MG63 (cell line): ENCODE measurements at places on chromosomes 16 and 17.

DNA sequence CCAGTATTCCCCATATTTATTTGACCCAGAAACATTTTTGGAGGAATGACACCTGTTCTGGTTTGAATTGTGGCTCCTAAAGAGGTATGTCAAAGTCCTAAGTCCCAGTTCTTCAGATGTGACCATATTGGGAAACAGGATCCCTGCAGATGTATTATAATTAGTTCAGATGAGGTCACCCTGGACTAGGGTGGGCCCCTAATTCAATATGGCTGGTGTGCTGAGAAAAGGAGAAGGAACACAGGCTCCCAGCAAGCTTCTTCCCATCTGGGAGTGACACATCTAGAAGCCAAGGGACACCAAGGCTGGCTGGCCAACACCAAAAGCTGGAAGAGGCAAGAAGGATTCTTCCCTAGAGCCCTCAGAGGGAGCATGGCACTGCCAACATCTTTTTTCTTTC lies 3.8 kb upstream of the GCSH start:
- DNase-seq = no peak

DNA sequence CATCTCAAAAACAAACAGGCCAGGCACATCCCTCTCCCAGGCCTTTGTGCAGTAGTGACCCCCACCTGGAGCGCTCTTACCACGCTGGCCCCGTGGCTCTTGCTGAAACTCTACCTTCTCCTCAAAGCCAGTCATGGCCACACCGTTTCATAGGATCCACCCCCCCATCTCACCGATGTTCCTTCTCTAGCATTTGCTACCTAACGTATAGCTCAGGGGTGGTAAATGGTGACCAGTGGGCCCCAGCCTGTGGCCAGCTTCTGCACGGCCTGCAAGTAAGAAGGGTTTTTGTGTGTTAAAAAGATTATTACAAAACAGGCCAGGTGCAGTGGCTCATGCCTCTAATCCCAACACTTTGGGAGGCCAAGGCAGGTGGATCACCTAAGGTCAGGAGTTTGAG lies 43.8 kb downstream of the RMI2 start:
- DNase-seq = no peak

DNA sequence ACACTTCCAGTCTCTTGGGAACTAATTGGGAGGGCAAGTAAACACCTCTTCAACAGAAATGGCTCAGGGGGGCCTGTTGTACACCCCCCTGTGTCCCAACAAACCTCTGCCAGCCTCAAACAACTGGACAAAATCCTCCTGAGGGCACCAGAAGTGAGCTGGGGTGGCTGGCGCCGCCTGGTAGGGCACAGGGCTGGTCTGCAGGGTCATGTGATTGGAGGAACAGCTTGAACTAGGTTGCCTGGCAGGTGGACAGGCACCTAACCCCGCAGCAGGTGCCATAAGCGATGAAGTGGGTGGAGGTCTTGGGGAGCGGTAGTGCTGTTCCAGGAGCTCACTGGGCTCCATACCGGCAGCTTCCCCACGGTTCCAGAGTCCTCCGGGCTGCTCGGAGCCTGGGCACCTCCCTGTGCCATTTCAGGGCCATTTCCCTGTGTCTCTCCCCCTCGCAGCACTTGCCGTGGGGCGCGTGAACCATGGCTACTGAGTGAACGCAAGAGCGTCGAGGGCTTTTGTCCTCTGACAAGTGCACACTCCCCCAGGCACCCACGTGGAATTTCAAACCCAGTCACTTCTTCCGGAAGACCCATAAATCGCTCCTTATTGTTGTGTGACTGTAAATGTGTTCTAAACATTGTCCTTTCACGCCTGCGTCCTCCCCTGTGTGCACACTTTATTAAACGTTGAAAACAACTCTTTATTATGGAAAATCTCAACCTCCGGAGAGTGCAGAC lies 101.5 kb downstream of the SEC14L1 start:
- DNase-seq = no peak

DNA sequence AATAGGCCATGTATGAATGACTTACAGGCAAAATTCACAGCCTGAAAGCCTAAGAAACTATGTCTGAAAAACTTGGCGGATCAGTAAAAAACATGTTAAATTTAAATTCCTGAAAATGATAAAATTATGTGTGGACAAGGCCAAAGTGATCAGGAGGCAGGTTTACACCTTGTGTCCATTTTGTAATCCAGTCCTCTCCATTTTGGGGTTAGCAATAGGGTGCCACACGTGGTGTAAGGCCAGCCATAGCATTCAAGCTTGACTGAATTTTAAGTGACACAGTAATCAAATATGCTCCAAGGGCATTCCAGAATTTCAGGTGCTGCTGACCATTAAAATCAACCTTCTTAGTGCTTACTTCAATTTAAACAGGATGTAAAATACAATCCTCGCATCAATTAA lies 2.7 kb downstream of the RNF43 start:
- no peak for DNase-seq

DNA sequence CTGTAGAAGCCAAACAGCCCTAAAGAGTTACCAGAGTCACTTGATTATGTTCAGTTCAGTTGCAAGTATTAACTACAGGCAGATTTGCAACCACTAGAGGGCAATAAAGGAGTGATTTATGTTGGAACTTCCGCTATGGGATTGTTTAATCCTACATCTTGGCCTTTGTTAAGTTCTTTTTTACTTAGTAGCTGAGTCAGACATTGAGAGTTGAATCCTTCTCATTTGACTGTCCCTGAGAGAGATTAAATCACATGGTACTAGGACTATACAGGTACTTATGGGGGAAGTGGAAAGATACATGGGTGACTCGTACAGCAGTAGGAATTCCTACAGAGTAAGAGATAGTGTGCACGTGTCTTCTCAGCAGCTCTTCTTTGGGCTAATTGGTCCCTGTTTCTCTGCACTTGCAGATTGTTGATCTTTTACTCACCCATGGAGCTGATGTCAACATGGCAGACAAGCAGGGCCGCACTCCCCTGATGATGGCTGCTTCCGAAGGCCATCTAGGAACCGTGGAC lies 40.3 kb downstream of the CYB561 start:
- DNase-seq = no peak

- DNase-seq = no peak
Observed at GRCh38 chr16:25855818-25856217, 164.1 kb downstream of the HS3ST4 start.

DNA sequence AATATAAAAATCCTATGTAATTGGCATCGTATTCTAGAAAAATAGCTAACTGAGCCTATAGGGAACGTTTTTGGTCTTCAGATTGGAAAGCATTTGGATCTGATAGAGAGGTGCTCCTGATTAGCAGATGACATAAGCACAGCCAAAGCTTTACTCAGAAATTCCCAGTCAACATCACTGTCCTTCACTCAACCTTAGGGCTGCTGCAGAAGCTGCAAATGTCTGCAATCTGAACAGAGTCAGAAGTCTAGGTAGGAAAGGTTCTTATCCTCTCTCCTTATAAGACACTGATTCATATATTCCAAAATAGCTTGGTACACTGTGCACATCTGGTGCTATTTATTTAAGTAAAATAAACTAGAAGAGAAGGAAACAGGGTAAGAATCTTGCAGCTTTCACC lies 19.2 kb downstream of the STRADA start:
- DNase-seq = no peak

- DNase-seq = no peak
Observed at GRCh38 chr16:88643644-88643932, 5.2 kb downstream of the IL17C start.

DNA sequence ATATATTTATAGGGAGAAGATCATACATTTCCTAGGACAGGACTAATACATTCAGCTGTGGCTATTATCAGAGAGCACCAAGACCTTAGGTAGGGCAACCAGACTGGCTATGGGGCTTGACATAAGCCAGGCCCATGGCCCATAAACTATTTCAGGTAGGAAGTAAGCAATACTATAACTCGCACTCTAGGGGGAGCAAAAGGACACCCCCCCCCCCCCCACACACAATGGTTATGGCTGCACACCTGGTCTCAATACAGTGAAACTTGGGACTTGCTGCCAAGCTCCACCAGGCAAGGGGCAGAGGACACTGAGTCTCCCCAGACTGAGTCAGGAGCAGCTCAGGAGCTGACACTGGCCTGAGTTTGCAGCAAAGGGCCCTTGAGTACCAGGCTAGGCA lies 348.9 kb upstream of the ASIC2 start:
- DNase-seq = no peak

- no peak for DNase-seq
Observed at GRCh38 chr17:3927628-3928340, 11.5 kb upstream of the P2RX1 start.

GRCh38 chr17:27868565-27868964 lies 24.6 kb downstream of the LYRM9 start:
- no peak for DNase-seq

GRCh38 chr17:64103391-64104364 lies 26.3 kb downstream of the ERN1 start:
- peak; percentile 56 for DNase-seq

GRCh38 chr17:40873801-40874200 lies 6.8 kb upstream of the KRT12 start:
- DNase-seq = no peak

DNA sequence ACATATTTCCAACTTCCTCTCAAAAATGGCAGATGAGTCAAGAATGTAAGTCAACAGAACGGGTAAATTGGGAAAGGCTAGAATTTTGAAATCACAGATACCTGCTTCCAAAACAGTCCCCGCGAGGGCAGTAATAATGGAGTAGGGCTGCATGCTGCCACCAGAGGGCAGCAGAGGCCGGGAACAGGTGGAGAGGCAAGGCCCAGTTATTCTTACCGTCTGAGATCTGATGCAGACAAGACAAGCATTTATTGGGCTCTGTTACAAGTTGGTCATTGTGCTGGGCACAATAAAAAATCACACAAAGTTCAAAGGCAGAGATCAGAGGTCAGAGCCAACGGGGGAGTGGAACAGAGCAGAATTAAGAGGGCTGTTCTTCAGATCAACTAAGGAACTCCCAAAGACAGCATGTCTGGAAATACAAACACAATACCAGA lies 8.8 kb upstream of the MLKL start:
- peak; percentile 44 for DNase-seq

GRCh38 chr17:62678214-62678919 lies 50.9 kb downstream of the MRC2 start:
- no peak for DNase-seq

DNA sequence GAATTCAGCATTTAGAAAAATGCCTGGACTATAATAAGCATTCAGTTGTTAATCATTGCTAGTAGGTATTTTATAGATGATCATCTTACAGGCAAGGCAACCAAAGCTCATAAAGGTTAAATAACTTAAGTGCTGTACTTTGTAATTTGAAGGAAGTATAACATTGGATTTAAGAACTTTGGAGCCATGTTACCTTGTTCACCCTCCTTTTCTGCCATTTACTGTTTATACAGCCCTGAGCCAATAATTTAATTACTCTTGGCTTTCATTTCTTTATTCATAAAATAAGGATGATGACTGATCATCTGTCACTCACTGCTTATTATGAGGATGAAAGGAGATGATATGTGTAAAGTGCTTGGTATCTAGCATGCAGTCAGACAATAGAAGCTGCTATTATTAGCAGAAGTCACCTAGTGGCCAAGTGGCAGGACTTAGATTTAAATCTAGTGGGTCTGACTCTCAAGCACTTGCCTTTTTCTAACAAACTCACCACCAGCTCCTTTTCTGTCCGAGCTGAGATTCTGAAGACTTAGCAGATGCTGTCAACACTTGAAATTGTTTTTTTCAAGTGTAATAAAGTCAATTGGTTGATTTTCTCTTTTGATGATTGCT lies 18.3 kb upstream of the DDX52 start:
- DNase-seq = no peak

DNA sequence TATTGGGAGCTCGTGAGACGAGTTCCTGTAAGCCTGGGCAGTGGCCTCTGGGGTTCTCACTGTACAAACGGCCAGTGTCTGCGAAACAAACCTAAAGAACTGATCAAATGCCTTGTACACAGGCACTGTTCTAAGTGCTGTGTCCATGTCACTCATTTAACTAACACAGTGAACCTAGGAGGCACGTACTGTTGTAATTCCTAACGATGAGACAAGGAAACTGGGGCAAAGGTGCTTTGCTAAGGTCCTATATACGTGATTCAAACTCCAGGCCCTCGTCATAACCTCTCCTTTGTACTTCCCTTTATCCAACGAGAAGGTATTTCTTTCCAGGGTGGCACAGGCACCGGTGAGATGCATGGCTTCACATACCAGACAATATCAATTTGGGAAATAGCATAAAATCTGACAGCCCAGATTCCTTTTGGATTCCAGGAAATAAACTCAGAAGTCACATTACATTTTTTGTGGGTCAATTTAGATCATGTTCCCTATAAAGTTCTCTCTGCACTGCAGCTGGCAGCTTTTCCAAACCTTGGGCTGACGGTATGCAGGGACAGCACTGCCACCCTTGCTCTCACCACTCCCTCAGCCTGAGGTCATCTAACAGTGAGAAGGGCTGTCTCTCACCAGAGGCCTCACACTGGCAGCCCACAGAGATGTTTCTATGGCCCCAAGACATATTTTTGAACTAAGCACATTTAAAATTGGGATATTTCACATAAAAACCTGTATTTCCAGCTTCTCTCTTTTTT lies 18.3 kb downstream of the GLYR1 start:
- DNase-seq = no peak

GRCh38 chr16:10620120-10620519 lies 39.7 kb upstream of the EMP2 start:
- DNase-seq = no peak

DNA sequence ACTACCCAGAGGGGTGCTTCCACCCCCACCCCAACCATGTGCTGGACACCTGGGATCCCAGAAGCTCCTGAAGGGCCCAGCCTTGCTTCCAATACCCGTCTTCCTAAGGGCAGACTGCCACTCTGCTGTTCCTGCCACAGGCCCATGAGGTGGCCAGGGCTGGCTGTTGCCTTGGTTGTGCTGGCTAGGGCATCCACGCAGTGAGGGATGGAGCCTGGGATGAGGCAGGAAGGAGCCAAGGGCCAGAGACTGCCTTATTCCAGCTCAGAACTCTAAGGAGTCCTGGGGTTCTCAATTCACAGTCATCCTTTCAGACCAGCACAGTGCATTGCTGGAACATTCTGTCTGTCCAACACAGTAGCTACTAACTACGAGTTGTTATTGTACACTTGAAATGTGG lies 37.8 kb downstream of the BCO1 start:
- no peak for DNase-seq

GRCh38 chr17:60164164-60164563 lies 14.4 kb downstream of the CA4 start:
- DNase-seq = no peak

DNA sequence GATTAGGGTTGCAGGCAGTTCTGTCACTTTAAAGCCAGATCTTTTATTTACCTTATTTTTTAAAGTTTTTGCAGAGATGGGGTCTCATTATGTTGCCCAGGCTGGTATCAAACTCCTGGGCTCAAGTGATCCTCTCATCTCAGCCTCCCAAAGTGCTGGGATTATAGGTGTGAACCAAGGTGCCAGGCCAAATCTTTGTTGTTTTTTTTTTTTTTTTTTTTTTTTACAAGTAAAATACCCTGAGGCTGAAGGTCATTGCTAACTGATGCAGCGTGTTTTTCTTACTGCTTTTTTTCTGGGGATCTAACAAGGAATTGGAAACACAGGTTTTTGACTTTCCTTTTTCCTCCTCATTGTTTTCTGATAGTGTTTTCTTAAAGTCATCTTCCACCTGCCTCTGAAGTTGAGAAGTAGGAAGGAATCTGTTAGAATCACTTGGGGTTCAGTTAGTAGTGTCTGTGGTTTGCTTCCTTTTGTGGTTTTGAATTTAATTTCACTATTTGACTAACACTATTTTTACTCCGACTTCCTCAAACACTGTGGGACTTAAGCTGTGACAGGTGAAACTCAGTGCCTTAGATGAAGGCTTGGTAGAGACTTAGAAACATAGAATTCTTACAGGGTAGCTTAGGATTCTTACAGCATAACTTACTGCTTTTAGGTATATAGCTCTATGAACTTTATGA lies 22.2 kb downstream of the CLTC start:
- no peak for DNase-seq
